ENCODE measurements at places on chromosomes 11 and 22.

DNA sequence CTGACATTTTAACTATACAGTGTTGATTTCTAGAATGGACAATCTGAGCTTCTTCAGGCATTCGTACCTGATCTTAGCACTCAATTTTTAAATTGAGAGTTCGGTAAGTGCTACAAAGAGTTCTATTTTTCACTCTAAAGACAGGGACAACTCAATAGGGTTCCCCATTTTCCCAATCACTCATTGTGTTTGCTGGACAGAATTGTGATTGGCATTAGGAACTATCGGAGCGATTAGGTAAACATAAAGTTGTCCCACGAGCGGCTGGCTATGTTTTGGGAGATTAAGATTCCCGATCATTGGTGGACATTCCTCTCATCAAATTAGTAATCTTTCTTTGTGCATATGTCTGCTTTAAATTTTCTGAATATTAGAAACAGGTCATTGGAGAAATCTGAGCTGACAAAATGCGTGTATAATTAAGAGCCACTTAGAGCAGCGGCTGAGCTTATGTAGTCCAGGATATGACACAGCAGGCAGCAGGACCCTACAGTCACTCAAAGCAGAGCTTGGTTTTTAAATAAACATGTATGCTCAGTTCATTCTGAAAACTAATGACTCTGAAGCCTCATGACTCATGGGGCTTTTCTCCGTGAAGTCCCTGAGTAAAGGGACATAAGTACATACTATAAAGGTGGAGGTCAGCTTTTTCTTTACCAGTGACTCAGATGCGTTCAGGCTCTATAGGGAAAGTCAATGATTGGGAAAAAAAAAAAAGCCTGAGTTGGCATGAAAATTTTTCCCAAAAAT is 109.4 kb downstream of the GRIA4 start:
- no peak for DNase-seq

DNA sequence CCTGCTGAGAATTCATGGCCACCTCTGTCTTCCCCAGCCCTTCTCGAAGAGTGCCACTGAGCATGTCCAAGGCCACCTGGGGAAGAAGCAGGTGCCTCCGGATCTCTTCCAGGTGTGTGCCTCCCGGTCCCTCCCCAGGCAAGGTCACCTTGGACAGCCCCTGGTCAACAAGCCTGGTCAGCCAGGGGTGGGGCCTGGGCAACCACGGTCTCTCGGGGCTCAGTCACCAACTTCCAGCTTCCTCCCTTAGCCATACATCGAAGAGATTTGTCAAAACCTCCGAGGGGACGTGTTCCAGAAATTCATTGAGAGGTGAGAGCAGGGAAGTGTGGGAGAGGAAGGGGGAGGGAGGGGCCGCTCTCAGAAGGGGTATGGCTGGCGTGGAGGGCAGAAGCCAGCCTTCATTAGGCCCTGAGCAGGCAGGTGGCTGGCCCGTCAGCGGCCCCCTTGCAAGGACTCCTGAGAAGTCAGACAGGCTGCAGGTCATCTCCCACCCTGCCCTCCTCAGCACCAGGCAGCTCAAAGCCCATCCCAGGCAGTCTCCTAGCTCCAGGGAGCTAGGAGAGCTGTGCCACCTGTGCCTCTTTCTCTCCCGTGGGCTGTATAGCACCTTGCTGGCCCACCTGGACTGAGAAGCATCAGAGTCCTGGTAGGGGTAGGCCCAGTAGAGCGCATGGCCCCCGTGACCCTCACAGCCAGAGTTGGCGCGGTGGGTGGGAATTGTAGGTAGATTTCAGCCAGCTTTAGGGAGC is 9.3 kb upstream of the ANKRD13D start:
- DNase-seq, result no peak

- DNase-seq, result no peak
Observed at GRCh38 chr11:114276077-114276476, 20.1 kb upstream of the NNMT start.

DNA sequence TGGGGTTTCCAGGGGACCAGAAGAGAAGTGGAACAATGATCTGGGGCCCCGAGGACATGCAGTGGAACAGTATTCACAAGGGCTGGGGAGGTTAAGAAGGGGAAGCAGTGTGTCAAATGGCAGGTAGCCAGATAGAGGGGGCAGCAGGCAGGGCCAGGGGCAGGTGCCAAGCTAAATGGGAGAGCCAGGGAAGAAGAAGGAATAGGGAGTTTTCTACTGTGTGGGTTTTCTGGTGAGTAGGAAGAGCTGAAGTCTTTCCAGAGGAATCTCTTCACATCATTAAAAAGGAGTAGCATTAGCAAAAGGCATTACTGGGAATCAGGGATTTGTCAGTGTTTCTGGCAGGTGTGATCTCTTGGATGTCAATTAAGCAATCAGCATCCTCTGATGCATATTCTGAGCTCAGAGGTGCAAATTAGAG is 55.8 kb downstream of the IRAG1 start:
- no peak for DNase-seq

All from cerebellar nuclear complex (tissue), 1 donor.